ENCODE measurements at places on chromosomes 5 and 9.

- no peak for DNase-seq
These were observed 14.7 kb upstream of the NIPBL start for GRCh38 chr5:36861871-36862270.

- DNase-seq: no peak
These were observed 9.3 kb upstream of the COL5A1 start for GRCh38 chr9:134632329-134632728.

GRCh38 chr5:176726746-176727527, 79.7 kb downstream of the TSPAN17 start:
- no peak for DNase-seq

GRCh38 chr5:35815089-35815936, 41.4 kb upstream of the IL7R start:
- DNase-seq: peak; percentile 43

- DNase-seq: no peak
These were observed 60.1 kb downstream of the RGS3 start for GRCh38 chr9:113523421-113524141.

DNA sequence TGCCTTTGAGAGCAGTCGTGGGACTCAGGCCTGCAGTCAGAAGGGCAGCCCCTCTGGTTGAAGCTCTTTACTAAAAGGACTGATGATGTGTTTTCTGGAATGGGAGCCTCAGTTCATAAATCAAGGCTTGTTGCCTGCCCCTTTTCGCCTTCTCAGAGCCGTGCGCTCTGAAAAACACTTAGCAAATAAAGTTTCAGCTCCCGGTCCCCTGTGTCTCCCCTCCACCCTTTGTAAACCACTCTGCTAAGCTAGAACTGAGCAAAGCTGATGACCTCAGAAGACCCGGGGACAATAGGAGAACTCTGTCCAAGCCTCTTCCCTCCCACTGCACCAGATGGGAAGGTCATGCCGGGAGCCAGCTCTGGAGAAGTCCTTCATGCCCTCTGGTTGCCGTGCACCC, 39.3 kb upstream of the ADRA1B start:
- DNase-seq: no peak

DNA sequence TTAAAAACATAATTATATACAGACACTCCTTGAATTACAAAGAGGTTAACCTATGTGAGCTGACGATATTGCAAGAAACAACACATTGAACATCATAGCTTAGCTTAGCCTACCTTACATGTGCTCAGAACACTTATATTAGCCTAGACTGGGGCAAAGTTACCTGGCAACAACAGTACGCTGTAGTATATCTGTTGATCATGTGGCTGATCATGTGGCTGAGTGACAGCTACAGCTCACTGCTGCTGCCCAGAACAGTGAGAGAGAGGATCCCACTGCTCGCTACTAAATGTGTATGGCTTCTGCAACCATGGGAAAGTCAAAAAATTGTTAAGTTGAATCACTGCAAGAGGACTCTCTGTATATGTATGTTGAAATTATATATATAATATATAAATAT, 169.9 kb downstream of the CDH9 start:
- no peak for DNase-seq

GRCh38 chr9:107513464-107514100, 24.0 kb upstream of the KLF4 start:
- DNase-seq: no peak

GRCh38 chr9:14158136-14158813, 155.7 kb downstream of the NFIB start:
- DNase-seq: no peak

DNA sequence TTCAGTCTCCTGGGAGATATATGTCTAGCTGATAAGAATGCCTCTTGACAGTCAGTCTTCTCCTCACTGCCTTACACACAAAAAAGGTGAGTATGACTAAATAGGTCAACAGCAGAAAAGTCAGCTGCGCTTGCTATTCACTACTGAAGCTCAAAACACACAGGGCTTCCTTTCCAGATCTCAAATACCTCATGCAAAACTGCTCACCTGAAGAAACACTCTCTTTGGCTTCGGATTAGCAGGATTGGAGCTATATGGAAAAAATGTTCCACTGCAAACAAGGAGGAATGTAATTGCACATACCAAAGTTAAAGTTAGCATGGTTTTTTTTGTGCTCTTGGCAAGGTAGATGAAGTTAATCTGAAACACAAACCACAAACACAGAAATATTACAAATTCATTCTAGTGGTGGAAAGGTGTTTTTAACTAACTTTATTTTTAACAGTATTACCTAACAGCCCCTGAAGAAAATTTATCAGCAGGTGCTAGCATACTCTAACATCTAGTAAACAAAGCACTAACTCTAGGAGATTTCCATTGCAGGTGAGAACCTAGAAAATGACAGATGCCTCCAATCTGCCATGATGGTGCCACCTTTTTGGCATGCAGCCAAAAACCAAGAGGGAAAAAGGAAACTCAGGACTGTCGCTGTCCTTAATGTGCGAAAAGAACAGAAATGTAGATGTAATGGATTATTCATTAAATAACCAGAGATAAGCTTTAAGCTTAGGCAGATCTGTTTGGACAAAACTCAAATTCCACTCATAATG, 31.8 kb downstream of the ERMP1 start:
- DNase-seq: peak; percentile 86

GRCh38 chr9:95820074-95820473, 55.4 kb upstream of the ERCC6L2 start:
- no peak for DNase-seq
